ENCODE measurements at places on chromosomes 2 and 18.

GRCh38 chr2:33984131-33984530 is 385.0 kb upstream of the FAM98A start:
- no peak for DNase-seq

- no peak for DNase-seq
Measured at GRCh38 chr2:44943693-44944101, 2.2 kb downstream of the SIX3 start.

DNA sequence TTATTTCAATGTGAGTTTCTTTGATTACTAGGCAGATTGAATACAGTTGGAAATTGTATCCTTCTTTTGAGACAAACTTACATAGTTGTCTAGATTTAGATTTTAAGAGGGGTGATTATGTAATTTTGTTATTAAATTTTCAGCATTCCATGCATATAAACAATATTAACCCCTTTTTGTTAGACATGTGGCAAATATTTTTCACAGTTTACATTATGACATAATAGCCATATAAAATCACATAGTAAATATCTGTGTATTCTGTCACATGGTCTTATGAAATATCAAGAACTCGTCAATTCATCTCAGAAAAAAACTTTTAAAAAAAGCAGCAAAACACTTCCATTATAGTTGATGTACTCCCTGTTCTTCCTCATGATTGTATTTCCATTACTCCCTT is 243.8 kb downstream of the CYP26B1 start:
- DNase-seq, result no peak

DNA sequence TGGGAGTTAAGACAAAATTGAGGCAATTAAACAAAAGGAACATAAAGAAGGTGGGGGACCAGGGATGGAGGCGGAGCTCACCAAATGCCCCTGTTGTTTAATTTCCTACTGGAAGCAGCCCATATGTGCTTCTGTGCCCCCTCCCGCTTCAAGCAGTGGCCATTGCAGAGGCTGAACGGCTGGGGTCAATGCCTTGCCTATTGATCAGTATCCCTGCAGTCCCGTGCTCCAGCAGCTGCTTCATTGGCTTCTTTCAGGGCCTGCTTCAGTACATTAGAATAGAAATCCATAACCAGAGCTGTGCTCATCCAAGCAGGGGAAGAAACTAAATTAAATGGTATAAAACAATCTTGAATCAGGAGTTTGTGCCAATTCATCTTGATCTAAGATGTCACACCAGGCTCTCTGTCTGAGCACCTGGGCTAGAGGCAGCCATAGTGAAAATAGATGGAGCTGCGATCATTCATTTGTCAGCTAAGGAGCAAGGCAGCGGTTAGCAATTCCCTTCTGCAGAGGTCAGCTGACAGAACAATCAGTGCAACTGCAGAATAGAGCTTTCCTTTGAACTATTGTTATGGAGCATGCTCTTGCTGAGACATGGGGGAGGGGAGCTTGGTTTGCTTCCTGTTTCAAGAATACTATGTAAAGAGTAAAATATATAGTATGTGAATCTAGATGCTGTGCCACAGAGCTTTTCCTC is 222.4 kb downstream of the WDR7 start:
- no peak for DNase-seq

Data from stimulated activated CD4-positive, alpha-beta T cell treated with anti-CD3 and anti-CD28 coated beads, Interleukin-4, amount 100 ng/mL, for 24 hours (primary cell).